Stimulated activated memory B cell treated with anti-CD40 and anti-IgM and Interleukin-4, amounts not matched to agents 10 μg/mL and 1 μg/mL and 100 μg/mL, for 72 hours (primary cell): ENCODE measurements at places on chromosomes 5 and 9.

GRCh38 chr5:31107091-31107518 lies 86.4 kb upstream of the CDH6 start:
- no peak overlapping the region for H3K4me3 ChIP-seq
- H3K4me1 ChIP-seq: no peaks in the 10 kb centered on the region
- ATAC-seq: no peak
- H3K27ac ChIP-seq: no peak overlapping the region
- H3K36me3 ChIP-seq: no peaks in the 10 kb centered on the region

- peaks cover 22% of the 10 kb centered on the region for H3K36me3 ChIP-seq
- H3K4me3 ChIP-seq: no peak overlapping the region
- peak overlapping the region; percentile 40 for H3K27ac ChIP-seq
- H3K4me1 ChIP-seq: peaks cover 75% of the 10 kb centered on the region
- no peaks in the 10 kb centered on the region for H3K27me3 ChIP-seq
These were observed 8.2 kb downstream of the GALNT10 start for GRCh38 chr5:154198611-154199230.

- no peaks in the 10 kb centered on the region for H3K36me3 ChIP-seq
- no peaks in the 10 kb centered on the region for H3K4me1 ChIP-seq
- no peak for ATAC-seq
- H3K4me3 ChIP-seq: no peak overlapping the region
- peaks cover 83% of the 10 kb centered on the region for H3K27me3 ChIP-seq
These were observed 51.7 kb upstream of the FCN1 start for GRCh38 chr9:134969156-134970045.

GRCh38 chr5:10286162-10286861 lies 21.4 kb downstream of the CMBL start:
- H3K36me3 ChIP-seq: no peaks in the 10 kb centered on the region
- peaks cover 18% of the 10 kb centered on the region for H3K27me3 ChIP-seq
- H3K27ac ChIP-seq: no peak overlapping the region
- ATAC-seq: no peak

DNA sequence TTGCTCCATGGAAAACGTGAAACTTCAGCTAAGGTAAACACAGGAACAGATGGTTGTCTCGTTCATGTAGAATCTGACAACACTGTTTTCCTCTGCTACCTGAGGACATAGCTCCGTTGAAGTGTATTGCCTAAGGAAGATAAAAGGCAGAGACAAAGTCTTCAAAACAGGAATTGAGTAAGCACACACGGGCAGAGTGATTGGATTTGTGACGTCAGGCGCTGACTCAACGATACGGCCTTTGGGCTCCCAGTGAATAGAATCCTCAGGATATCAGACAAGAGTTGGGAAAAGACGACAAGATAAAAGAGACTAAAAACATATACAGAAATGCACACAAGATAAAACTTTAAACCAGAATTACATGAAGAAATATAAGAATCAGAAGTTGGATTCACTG lies 787.1 kb upstream of the CTNND2 start:
- H3K36me3 ChIP-seq: no peaks in the 10 kb centered on the region
- H3K27ac ChIP-seq: no peak overlapping the region
- no peak overlapping the region for H3K4me3 ChIP-seq
- no peaks in the 10 kb centered on the region for H3K4me1 ChIP-seq
- H3K27me3 ChIP-seq: no peaks in the 10 kb centered on the region

DNA sequence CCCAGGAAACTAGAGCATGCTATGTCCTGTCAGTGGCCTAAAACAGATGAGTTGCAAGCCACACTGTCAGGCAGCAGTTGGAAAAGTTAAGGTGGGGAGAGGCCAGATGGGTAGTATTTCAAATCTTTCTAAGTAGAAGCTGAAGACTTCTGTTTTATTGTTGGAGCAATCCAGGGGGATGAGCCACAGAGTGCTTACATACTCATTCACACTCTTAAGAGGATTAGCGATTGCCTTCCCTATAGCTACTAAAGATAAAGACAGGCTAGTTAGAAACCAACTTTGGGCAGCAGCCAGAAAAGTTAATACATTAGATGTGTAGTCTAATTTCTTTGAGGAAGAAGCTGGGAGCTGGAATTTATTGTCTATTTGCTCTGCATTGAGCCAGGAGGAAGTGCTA lies 61.7 kb upstream of the ELAVL2 start:
- no peaks in the 10 kb centered on the region for H3K27me3 ChIP-seq
- ATAC-seq: no peak

- H3K27ac ChIP-seq: peak within 1 kb of the TSS; percentile 50
- peak; percentile 67 for ATAC-seq
- H3K36me3 ChIP-seq: no peaks in the 10 kb centered on the region
- H3K4me1 ChIP-seq: peaks cover 15% of the 10 kb centered on the region
- peak within 1 kb of the TSS; percentile 76 for H3K4me3 ChIP-seq
These were observed at the start of gene CNTLN for GRCh38 chr9:17134396-17135294. Gene CNTLN (plus strand): TSS chr9:17135040. CDS start chr9:17135066, 26 bp downstream.

- no peaks in the 10 kb centered on the region for H3K36me3 ChIP-seq
- H3K4me1 ChIP-seq: peaks cover 25% of the 10 kb centered on the region
- ATAC-seq: peak; percentile 80
- no peaks in the 10 kb centered on the region for H3K27me3 ChIP-seq
- no peak overlapping the region for H3K4me3 ChIP-seq
These were observed 7.9 kb downstream of the AK1 start for GRCh38 chr9:127869310-127870152.

- no peak overlapping the region for H3K27ac ChIP-seq
- no peaks in the 10 kb centered on the region for H3K27me3 ChIP-seq
- H3K4me1 ChIP-seq: no peaks in the 10 kb centered on the region
- H3K4me3 ChIP-seq: no peak overlapping the region
These were observed 51.0 kb upstream of the MPDZ start for GRCh38 chr9:13330396-13331004.

GRCh38 chr9:1913631-1914330 lies 101.4 kb upstream of the SMARCA2 start:
- H3K27ac ChIP-seq: no peak overlapping the region
- H3K4me1 ChIP-seq: no peaks in the 10 kb centered on the region
- ATAC-seq: no peak
- no peaks in the 10 kb centered on the region for H3K27me3 ChIP-seq
- peaks cover 19% of the 10 kb centered on the region for H3K36me3 ChIP-seq
- H3K4me3 ChIP-seq: no peak overlapping the region

DNA sequence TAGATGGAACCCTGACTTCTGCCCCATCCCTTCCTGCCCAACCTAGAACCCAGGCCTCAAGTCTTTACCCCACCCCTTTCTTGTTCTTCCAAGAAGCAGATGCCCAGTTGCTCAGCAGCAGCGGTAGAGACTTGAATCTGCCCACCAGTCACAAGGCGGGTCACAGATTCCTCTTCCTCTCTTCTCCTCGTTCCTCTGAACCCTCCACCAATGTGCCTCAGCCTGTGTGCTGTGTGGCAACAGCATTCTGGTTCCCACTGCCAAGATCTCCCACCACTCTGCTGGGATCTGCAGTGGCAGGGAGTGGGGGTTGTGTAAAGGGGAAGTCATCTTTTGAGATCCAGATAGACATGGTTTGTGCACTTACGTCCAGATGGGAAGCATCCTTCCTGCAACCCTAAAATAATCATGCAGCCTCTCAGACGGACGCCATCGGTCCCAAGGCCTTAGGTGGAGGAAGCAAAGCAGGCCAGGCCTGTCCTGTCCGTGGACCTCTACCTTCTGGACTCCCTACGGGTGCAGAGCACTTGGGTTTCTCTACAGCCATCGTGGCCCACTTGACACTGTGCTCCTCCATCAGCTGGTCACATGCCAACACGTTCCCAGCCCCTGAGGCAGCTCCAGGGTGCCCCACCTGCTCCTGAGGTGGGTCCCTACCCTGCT lies 7.7 kb upstream of the RPL26L1 start:
- H3K27ac ChIP-seq: no peak overlapping the region
- no peak overlapping the region for H3K4me3 ChIP-seq
- H3K36me3 ChIP-seq: peaks cover 41% of the 10 kb centered on the region
